Stimulated activated CD4-positive, alpha-beta T cell treated with anti-CD3 and anti-CD28 coated beads, Interleukin-12 subunit alpha, Interleukin-12 subunit beta, amount 100 ng/mL, for 48 hours (primary cell): ENCODE measurements at places on chromosomes 12 and 14.

- no peak for DNase-seq
These were observed 73.5 kb upstream of the SAV1 start for GRCh38 chr14:50741567-50741966.

DNA sequence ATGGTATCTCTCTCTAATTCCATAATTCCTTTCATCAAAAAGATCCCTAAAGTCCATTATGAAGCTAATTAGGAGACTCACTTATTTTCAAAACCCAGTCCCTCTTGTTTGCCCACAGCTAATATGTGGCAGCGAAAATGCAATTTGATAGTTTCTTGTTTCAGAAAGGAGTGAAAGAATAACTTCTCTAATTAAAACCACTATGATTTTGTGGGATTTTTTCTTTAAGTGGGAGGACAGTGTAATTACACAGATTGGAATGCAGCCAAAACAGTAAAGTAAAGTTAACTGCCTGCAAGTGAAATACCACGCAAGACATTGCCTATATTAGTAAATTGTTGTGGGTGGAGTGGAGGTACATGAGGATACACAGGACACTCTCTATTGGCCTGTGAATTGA, 50.0 kb downstream of the PTPRO start:
- no peak for DNase-seq

DNA sequence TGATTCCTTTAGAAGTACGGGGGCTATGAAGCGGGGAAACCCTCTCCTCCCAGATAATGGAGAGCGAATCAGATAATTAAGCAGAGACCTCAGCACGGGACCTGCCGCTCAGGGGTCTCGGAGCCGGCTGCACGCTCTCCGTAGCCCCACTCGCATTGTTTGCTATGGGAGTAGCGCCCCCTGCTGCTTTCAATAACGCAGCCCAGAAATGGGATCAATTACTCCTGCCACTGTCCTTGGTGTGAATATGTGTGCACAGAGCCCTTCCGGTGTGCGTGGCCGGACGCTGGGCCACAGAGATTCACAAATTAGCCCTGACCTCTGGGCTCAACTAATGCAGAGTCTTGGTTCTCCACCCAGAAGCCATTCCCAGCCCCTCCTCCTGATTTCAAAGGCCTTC, 76.4 kb upstream of the TMEM132C start:
- DNase-seq, result no peak

DNA sequence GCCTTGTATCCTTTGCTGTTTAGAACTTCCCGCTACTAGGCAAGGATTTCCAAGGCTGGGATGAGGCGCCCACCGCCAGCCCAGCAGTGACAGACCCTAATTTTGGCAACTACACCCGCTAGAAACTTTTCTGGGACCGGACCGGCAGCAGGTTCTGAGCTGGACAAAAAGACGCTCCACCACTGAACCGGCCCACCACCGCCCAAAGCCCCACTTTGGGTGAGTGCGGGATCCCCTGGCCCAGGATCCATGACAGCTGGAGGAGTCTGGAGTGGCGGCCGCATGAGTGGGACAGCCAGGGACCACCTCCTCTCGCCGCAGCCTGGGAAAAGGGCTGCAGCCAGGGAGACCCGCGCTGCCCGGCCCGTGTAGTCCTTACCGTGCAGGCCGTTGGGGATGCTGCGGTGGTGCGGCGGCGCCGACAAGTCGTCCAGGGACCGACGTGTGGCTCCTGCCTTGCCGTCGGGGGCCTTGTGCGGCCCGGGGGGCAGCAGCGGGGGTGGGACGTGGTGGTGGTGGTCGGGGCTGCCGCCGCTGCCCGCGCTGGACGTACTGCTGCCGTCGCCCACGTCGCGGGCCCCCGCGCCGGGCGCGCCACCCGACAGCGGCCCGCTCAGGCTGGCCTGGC, 1.1 kb downstream of the CCDC85C start:
- no peak for DNase-seq

- no peak for DNase-seq
These were observed 613.8 kb downstream of the KCNH5 start for GRCh38 chr14:62431496-62431895.
